ENCODE measurements at places on chromosomes 4 and X.

GRCh38 chr4:100306018-100306417 is 115.8 kb upstream of the DDIT4L start:
- no peak for DNase-seq

- DNase-seq: no peak
Observed at GRCh38 chr4:5433196-5433595, 275.2 kb downstream of the EVC2 start.

- DNase-seq: no peak
Observed at GRCh38 chr4:38614231-38614630, 49.8 kb upstream of the KLF3 start.

GRCh38 chrX:129650821-129651510 is 3.8 kb downstream of the APLN start:
- no peak for DNase-seq

DNA sequence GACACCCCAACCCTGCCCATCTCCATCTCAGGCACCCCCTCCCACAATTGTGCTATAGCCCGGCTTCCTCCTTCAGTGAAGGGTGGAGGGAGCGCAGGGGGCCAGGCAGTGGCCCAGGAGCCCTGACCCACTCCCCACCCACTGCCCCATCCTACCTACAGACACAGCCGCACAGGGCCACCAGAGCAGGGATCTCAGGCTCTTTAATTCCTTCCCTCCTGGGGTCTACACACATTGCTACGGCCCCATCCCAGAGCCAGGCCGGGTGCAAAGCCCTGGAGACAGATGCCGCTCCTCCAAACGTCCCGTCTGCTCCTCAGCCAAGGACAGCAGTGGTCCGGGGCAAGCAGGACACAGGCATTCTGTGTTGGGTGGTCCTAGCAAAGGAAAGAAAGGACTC is 12.8 kb upstream of the DUSP9 start:
- DNase-seq: no peak

DNA sequence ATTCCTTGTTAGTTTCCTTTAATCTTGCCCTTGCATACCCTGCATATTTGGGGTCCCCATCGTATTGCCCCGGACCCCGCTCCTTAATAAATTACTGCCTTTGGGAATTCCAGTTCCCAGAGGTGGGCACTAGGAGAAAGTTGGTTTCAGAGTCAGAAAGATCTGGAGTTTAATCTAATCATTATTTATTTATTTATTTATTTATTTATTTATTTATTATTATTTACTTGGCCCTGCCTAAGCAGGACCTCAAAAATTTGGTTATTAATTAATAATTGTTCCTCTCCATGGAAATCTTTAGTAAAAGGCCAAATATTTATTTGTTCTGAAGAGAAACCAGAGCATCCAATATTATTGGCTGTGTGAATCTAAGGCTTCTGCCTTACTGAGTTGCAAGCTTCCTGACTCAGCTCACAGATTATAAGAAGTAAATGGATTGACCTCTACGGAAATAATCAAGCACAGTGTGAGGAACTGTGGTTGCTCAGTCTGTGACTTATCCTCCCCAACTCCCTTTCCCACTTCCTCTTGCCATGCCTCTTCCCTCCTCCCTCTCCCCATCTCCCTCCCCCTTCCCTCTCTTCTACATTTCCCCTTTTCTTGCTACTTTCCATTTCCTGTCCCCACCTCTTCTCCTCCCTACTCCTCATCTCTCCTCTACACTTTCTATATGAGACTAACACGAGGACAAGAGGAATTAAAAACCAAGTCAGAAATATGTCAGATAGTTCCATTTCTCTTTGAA is 61.5 kb upstream of the AP1S2 start:
- DNase-seq: no peak

GRCh38 chr4:74114234-74114633 is 15.2 kb upstream of the CXCL2 start:
- DNase-seq: no peak

DNA sequence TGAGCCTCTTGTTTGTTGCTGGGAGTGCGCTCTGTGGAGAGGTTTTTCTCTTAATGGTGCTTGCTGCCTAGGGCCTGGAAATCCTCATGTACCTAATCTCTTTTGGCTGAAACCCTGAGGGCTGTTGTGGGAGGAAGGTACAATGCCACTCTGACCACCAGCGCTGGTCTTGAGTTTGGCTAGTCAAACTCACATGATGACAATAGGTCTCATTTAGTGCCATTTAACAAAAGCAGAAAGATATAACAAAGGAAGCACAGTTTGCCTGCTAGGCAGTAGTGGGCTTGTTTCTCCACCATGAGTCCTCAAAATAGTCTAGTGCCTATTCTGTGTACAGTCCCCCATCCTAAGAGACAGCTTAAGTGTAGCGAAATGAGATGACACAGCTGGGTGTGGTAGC is 111.3 kb downstream of the TSPAN7 start:
- DNase-seq: no peak

GRCh38 chrX:144916785-144917184 is 330.5 kb upstream of the SPANXN1 start:
- DNase-seq: no peak

- no peak for DNase-seq
Observed at GRCh38 chr4:140893939-140894338, 137.8 kb upstream of the TBC1D9 start.

DNA sequence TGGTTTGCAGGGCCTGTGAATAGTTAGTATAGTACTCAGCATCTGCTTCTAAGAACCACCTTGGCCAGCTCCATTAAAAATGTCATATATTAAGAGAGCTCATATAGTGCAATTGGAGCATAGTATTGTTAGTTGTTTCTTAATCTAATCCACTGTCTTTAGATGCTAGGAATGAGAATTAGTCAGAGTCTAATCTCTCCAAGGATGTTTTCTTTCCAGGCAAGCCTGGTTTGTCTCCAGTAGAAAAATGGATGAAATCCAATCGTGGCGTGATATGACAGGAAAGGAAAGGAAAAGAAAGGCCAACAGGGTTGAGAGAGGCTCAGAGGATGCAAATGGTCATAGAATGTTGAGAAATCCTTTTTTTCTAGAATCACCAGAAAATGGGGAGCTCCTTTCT is 15.0 kb upstream of the TMEM164 start:
- DNase-seq: no peak
